ENCODE measurements at places on chromosomes 2 and 18.

GRCh38 chr2:10514273-10514672 is 66.1 kb upstream of the ODC1 start:
- DNase-seq, result no peak

DNA sequence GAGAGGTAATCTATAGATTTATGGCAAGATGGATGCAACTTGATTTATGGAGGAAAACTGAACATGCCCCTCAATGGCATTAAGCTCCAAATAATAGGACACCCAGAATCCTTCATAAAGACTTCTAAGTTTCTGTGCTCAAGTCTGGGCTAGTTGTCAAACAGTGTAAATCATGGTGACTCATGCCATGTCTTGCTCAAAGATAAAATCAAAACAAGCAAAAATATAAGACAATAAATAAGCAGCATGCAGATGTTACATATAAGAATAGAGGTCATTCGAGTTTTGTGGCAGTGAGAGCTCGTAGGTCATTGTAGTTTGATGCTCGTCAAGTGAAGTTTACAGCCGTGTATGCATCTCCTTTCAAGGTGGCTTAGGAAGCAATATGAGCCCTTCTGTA is 403.2 kb downstream of the THSD7B start:
- no peak for DNase-seq

DNA sequence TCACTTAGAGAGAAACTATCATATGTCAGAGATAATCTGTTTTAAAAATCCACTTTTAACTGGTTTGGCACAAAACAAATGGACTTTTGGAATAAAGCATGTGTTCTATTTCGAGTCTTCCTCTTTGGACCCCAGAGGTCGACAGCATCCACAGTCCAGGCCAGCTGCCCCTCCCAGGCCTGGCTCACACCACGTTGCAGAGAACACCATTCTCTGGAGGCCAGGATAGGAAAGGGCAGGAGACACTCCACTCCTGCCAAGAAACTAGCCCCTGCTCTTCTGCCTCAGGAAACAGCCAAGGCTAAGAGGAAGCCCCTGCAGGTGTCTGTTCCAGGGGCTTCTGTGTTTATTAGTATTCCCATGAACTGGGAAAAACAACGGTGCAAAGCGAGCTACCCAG is 456.6 kb upstream of the ID2 start:
- DNase-seq, result no peak

GRCh38 chr2:1755436-1756191 is 11.3 kb upstream of the PXDN start:
- no peak for DNase-seq

DNA sequence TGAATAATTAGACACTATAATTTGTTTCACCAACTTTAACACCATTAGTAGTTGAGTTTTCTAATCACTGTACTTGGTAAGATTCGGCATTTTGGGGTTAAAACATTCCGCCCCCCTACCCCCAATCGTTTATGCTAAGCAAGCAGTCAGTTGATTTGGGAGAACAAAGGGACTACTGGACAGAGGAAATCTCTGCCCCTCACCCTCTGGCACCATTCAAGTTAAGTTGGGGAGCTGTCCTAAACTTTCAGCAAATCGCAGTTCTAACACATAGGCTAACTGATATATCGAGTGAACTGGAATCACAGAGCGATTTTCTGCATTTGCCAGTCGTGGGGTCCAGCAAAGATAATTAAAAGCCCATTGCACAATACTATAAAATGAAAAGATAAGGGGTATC is 5.6 kb downstream of the KLF7 start:
- no peak for DNase-seq

DNA sequence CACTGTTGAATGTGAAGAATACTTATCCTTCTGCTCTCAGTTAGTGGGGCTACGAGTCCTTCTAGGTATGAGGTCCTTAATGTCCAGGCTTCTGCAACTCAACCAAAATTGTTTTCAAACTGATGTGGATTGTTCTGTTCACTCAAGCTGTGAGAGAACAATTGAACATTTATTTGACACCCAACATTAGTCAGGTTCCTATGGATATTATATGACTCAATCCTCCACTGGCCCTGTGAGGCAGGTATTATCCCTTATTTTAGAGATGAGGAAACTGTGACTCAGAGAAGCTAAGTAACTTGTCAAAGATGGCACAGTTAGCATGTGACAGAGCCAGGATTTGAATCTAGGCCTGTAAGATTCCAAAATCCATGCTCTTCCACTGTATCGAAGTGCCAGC is 1.2 kb upstream of the LYG2 start:
- DNase-seq, result no peak

DNA sequence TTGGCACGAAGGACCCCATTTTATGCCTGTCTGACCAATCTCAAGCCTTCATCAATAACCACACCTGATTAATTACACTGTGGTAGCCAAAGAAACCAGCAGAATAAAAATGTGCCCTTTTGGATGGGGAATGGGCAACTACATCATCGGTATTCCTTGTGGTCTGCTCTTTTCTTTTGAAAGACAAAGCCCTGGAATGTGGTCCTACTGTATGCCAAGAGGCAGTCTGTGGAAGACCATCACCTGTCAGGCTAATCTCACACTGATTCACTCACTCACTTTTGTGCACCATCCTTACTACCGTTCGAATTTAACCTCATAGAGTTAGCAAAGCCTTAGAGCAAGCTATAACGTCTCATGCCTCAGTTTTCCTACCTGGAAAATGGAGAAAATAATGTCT is 275.2 kb upstream of the LRRTM1 start:
- no peak for DNase-seq

GRCh38 chr2:215529271-215529670 is 93.4 kb upstream of the FN1 start:
- no peak for DNase-seq

GRCh38 chr18:31773774-31774476 is 13.2 kb upstream of the SLC25A52 start:
- no peak for DNase-seq

DNA sequence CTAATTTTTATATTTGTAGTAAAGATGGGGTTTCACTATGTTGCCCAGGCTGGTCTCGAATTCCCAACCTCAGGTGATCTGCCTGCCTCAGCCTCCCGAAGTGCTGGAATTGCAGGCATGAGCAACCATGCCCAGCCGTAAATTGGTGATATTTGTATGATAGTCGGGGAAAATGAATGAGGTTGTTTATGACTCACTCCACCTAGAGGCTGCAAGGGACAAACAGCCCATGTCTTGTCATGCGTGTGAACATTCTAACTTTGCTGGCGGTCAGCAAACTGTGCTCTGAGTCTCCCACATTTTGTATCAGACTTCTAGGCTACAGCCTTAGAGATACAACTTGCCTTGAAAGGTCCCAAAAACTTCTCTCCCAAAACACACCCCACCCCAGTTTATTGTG is 133.5 kb upstream of the DTNA start:
- DNase-seq, result no peak

DNA sequence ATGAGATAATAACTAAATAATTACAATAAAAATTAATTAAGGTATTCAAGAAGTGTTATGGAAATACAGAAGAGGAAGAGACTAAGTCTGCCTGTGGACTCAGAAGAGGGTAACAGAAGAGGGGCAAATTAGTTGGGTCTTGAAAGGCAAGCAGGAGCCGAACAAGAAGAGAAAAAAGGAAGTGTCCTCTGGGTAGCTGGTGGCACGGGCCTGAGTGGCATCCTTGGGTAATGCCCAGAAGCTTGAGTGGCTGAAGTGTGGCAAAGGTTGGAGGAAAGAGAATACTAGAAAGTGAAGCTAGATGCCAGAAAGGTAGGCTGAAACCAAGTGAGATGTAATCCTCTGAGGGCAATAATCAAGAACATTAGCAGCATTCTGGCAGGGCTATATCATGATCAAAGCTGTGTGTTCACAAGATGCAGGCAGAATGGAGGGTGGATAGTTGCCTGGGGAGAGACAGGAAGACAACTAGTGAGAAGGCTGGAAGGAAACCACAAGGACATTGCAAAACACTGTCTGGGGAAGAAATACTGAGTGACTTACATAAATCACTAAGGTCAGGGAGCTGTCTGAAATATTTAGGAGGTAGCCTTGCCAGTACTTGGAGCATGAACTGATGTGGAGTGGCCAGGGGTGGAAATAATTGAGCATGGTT is 16.2 kb downstream of the DOCK10 start:
- DNase-seq, result no peak

GRCh38 chr2:202002381-202002780 is 31.3 kb upstream of the FZD7 start:
- no peak for DNase-seq

DNA sequence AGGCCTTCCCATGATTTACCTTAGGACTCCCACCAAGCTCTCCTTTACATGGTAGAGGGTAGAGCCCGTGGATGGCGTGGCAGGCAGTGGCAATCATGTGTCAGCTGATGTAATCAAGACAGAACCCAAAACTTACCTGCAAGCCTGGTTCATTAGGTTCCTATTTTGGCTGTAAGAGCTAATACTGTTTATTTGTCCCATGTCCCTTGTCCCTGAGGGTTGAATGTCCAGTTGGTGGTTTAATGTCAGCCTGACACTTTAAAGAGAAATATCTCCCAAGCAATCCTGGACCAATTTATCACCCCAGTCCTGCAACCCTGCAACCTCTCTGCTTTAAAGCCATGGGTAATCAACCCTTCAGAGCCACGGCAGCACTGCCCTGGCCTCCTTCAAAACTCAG is 6.0 kb upstream of the FABP1 start:
- no peak for DNase-seq

DNA sequence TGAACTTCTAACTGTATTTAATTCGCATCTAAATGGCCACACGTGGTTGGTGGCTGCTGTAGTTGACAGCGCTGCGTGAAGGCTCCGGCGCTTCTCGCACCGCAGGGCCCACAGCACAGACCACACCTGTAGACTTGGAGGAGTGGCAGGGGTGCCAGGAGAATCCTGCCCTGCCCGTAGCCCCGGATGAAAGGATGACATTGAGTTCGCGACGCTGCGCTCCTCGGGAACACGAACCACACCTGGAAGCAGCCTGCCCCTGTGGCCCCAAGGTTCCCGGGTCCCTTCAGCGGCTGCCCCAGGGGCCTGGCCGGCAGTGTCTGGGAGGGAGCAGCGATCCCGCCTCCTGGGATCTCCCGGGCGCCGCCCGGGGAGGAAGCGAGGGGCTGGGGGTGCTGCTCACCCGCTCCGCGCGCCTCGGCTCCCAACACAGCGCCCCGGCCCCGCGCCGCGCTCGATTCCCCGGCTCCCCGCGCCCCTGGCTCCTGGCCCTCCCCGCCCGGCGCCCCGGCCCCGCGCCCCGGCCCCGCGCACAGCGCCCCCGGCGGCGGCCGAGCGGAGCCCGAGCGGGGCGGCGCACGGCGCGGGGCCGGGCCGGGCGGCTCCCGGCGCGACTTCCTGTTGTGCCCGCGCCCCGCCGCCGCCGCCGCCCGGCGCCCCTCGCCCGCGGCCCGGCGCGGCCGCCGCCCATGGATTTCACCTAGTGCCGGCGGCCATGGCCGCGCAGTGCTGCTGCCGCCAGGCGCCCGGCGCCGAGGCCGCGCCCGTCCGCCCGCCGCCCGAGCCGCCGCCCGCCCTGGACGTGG is at the start of gene RNPEPL1:
Gene RNPEPL1 (plus strand): TSS at position 613 of the 806 bp plus-strand sequence. CDS start 103 bp downstream, at position 716.
- peak; percentile 32 for DNase-seq

DNA sequence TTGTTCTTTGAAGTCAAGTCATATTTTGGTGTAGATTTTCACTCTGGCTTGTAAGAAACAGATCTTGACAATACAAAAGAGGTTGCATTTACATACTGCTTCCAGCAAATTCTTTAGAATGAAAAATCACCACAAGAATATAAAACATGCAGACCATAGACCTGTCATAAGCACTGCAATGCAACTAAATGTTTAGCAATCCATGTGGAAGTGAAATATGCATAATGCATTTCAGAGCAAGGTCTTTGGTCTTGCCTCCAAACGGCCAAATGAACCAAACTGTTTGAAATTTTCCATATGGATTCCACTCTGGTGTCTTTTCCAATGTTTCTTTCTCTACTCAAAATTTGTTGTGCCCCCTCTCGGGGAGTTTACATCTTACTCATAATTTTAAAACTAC is 271.0 kb upstream of the CDH20 start:
- DNase-seq, result no peak

DNA sequence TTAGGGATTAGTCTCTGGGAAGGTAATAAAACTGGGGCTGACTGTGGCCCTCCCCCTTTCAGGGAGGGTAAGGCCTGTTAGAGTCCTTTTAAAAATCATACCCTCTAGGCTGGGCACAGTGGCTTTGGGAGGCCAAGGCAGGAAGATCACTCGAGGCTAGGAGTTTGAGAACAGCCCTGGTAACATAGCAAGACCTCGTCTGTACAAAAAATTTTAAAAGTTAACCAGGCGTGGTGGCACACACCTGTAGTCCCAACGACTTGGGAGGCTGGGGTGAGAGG is 118.7 kb downstream of the STPG4 start:
- DNase-seq, result no peak

DNA sequence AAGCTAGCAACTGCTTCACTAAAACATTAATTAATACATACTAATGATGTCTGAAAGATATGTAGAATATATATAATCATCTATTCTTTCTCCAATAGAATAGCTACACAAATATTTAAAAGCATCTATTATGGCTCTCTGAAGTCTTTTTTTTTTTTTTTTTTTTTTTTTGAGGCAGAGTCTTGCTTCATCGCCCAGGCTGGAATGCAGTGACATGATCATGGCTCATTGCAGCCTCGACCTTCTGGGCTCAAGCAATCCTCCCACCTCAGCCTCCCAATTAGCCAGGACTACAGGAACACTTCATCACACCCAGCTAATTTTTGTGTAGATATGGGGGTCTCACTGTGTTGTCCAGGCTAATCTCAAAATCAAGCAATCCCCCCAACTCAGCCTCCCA is 120.4 kb upstream of the KYNU start:
- no peak for DNase-seq

GRCh38 chr2:42493468-42494354 is at the start of gene KCNG3:
KCNG3 (minus strand) TSS chr2:42493982; CDS start chr2:42493501, 481 bp downstream.
- peak; percentile 64 for DNase-seq

- DNase-seq, result no peak
These were observed 1.8 kb downstream of the SLC5A7 start for GRCh38 chr2:107988108-107988507.

DNA sequence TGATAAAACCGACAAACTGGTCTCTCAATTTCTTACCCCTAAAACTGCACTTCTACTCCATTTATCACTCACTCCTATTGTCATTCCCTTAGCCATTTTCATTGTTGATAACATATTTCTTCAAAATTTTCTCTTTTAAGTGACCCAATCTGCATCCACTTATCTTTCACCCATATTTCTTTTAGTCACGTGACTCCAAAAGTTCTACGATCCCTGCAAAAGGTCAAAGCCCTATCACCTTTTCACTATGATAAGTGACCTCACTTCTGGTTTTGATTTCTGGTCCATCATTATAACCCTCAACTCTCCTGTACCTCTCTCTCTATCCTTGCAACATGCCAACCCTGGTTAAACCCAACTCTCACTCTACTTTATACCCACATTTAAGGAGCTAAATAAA is 49.1 kb downstream of the LRATD1 start:
- DNase-seq, result no peak

Measured in NCI-H1105 treated with DMSO at 0.1 percent for 48 hours (cell line).